ENCODE measurements at places on chromosomes 6 and 20.

- DNase-seq = no peak
These were observed 144.7 kb downstream of the ERMARD start for GRCh38 chr6:169895926-169896761.

DNA sequence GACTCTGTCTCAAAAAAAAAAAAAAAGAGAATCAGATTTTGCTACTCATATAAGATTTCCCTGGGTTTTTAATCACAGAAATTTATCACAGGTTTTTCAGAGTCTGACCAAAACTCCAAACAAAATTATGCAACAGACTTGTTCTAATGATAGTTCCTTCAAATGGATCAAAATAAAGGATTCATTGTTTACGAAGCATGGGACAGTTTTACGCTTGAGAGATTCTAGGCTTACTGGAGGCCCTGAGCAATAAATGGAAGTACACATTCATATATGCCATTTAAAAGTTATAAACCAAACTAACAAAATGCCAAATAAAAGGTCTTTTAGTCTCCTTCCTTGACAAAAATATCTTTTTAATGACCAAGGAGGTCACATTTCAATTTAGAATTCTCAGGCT is 245.1 kb upstream of the KCNQ5 start:
- DNase-seq = no peak

- no peak for DNase-seq
These were observed 7.5 kb upstream of the AAR2 start for GRCh38 chr20:36228770-36229169.

- DNase-seq = no peak
These were observed 123.6 kb upstream of the LRFN2 start for GRCh38 chr6:40710626-40711330.

DNA sequence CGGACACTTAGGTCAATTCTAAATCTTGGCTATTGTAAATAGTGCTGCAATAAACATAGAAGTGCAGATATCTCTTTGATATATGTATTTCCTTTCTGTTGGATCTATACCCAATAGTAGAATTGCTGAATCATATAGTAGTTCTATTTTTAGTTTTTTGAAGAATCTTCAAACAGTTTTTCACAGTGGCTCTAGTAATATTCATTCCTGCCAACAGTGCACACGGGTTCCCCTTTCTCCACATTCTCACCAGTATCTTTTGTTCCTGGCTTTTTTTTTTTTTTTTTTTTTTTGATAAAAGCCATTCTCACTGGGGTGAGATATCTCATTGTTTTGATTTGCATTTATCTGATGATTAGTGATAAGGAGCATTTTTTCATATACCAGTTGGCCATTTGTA is 1.8 kb upstream of the FBXL4 start:
- DNase-seq = no peak

DNA sequence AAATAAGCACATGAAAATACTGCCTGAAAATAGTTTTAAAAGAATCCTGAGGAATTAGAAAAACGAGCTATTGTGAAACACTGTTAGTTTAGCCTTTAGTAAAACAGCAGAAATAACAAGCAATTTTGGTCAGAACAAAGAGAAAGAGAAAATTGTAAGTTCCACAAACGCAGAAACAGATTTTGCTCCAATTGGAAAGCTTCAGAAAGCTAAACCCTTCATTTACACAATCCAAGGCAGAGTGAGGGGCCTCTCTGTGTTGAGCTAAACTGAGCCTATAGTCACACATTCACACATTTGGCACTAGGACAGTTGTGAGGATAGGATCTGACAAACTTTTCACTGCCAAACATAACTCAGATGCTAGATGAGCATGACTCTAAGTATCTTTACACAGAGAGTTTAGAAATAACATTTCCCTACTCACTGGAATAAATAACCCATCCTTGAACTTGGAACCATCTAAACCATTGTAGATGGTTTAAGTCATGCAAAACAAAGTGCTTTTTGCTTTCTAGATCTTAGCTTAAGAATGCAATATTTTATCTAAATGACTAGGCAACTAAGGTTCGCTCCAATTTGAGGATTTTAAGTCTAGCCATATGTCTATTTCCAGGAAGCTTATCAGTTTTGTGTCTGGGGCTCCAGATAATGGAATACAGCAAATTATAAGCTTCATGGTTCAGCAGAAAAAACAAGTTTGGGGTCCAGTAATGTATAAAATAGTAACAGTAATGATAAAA is 122.6 kb downstream of the SGK1 start:
- no peak for DNase-seq
